ENCODE measurements at places on chromosomes 3 and 15.

- no peak for DNase-seq
Observed at GRCh38 chr3:25567388-25567787, 97.3 kb downstream of the TOP2B start.

DNA sequence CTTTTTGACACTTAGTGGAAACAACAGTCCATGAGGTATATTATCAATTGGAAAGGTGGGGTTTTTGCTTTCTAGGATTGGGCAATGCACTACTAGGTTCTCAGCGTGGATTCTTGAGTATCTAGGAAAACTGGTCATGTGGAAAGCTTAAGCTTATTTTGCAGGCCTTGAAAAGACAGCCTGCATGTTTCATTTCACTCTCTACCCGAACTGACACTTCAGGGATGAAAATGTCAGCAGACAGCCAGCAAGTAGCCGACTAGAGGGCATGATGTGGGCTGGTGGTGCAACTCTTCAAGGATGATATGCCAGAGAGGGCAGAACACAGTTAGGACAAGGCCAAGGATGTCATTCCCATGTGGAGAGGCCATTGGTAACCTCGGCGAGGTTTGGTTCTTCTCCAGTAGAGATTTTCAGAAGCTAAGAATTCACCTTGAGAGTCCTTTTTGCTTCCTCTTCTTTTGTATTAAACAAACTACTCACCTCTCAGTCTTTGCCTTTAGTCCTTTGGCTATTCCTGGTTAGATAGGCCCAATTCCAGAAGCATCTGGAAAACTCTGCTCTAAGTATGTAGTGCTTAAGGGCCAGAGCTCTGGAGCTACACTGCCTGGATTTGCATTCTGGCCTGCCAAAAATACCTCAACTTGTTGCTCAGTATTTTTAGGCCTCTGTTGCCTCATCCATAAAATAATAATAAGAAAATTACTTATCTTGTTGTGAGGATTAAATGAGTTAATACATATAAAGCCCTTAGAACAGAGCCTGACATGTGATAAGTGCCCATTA, 17.9 kb downstream of the LPP start:
- no peak for DNase-seq

DNA sequence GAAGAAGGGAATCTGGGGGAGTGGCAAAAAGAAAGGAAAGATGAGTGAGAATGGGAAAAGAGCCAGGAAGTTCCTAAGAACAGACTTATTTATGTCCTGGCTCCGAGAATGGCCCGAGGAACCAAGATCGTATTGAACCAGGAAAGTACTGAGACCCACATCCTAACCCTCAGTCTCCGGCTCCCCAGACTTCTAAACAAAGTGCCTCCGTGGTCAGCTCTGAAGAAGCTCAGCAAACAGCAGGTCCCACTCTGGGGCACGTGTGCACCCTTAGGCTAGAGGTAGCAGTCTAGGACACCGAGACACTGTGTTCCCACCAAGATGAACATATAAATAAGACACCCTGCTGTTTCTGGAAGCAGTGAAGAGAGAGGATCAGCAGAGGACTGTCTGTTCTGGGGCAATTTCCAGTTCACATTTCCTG, 307.4 kb downstream of the NTRK3 start:
- DNase-seq, result no peak

DNA sequence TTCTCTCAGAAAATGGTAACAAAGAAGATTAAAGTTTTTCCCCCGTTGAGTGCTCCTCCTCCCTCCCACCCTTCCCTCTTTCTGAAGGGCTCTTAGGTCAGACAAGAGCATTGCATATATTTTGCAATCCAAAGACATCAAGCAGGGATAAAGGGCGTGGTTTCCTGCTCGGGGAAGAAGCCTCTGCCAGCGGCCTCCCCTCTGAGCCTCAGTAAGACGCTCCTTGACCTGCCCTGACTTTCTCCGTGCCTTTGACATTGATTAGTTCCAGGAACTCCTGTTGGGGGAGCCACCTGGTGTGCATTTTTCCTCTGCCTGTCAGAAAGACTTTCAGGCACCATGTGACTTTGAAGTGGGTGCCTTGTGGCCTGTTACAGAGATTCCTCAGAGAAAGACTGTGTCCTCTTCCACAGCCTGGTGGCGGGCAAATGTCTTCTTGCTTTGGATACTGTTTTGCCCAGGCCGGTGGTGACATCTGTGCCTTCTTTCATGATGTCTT, 87.2 kb upstream of the TBL1XR1 start:
- peak; percentile 28 for DNase-seq

DNA sequence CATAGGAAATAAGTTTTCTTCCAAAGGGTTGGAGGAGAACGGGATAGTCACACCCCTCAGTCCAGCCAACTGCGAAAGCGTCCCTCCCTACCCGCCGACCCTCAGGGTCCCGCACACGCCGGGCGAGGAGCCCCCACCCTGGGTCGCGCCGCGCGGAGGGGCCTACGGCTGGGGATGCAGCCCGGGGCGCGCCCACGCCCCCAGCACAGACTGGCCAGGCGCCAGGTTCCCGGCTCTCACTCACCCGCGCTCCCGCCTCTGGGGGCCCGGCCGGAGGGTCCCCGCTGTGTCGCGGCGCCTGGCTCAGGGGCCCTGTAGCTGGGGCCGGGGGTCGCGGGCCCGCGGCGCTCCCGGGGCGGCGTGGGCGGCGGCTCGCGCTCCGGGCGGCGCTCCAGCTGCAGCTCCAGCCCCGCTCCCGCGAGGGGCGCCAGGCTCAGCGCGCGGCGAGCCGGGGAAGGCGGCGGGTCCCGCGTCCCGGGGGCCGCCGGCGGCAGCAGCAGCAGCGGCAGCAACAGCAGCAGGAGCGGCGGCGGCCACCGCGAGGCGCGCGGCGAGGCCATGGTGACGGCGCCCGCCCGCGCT, 375 bp downstream of the HEG1 start:
- DNase-seq, result no peak

DNA sequence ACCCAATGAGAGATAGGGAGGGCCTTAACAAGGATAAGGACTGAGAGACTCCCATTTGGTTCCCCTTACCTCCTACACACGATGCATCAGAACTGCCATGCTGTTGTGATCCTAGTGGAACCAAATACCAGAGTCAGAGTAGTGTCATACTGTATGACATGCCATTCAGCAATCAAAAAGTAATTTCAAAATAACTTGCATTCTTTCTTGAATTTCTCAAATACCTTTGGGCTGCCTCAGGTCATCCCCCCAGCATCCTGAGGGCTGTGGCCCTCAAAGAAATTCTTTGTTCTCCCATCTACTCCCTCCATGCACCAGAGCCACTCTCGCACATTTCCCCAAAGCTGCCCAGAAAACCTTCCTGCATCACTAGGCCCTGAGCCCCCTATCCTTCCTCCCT, 68.9 kb upstream of the PPP2R3A start:
- DNase-seq, result peak; percentile 84

DNA sequence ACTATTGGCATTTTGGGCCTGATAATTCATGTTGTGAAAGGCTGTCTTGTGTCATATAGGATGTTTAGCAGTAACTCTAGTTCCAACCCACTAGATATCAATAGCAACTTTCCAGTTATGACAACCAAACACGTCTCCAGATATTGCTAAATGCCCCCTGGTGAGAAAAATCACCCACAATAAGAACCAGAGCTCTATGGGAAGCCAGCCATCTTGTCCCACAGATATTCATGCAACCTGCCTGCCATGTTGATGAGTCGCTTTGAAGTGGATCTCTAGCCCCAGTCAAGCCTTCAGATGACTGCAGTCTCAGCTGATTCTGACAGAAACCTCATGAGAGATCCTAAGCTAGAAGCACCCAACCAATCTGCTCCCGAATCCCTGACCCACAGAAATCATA, 5.6 kb upstream of the TNIK start:
- DNase-seq, result no peak

All from M059J (cell line).